ENCODE measurements at places on chromosomes 1 and 21.

DNA sequence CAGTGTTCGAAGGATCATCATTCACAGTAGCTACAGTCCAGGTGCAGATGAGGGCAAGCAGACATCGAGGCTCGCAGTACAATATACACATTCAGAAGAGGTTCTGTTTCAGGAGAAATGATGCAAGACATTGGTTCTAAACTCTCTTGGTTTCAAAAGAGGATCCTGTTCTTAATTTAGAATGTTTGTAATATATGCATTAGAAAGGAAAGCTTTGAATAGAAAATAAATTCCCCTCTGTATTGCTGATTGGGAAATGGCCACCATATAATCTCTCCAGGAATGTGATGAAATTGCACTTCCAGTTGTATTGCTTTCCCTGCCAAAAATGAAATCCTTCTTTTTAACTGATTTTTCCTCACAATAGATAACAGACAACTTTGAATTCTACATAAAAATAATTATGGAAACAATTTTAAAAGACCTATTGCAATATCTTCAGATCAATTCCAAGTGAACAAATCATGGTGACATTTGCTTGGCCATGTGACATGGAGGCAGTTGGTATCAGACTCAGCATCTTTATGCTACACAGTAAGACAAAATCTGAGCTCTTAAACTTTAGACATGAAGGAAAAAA lies 27.6 kb upstream of the SIPA1L2 start:
- DNase-seq = no peak

- no peak for DNase-seq
Observed at GRCh38 chr1:227561241-227561907, 2.0 kb upstream of the ZNF678 start.

DNA sequence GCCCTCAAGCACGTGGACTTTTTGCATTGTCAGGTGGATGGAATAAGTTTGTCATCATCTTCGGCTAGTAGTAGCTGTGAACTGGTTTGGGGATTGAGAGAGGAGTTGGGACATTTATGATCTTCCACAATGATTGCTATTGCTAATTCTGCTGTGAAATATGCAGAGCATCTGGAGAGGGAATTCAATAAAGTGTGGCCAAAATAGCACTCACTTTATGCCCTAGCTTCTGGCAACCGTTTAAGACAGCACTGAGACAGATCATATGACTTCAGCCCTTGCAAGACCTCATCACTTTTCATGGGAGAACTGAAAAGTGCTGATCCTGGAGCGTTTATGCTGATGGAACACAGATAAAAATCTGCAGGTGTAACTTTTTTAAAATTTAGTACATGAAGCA lies 360.8 kb downstream of the GPATCH2 start:
- DNase-seq = no peak

- no peak for DNase-seq
Observed at GRCh38 chr1:184882957-184883815, 91.1 kb downstream of the NIBAN1 start.

GRCh38 chr1:176164014-176164678 lies 42.9 kb downstream of the COP1 start:
- DNase-seq = no peak

DNA sequence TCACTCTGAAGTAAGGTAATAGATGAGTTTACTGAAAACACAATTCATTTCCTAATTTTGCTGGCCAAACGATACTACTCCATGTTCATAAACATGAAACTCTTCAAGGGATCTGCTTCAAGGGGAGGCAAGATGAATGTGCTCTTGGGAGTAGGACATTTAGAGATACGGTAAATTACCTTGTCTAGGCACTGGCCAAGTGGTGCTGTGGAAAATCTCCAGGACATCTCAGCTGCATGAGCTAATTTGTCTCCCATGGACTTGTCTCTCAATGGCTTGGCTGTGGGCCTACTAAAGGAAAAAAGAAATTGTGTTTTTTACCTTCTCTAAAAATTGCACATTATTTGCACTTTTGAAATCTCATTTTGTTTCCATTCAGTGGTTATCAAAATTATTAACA lies 780.6 kb downstream of the LTN1 start:
- DNase-seq = no peak

GRCh38 chr1:69697340-69697739 lies 129.6 kb downstream of the LRRC7 start:
- DNase-seq = no peak

DNA sequence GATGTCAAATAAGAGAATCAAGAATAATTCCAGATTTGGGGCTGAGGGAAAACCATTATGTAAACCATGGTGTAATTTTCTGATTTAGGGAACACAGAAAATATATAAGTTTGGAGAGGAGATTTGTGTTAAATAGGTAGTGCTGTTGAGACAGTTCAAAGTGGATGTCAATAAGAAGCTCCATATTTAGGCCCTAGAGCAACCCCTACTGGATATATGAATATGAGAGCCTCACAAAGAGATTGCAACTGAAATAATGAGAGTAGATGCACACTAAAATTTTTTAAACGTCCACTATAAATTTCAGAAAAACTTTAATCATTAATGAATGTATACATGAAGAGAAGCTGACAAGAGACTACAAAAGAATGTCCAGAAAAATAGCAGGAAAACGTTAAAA lies 1447.8 kb upstream of the PRMT6 start:
- peak; percentile 6 for DNase-seq

- no peak for DNase-seq
Observed at GRCh38 chr21:14548779-14549178, 2.7 kb upstream of the SAMSN1 start.

DNA sequence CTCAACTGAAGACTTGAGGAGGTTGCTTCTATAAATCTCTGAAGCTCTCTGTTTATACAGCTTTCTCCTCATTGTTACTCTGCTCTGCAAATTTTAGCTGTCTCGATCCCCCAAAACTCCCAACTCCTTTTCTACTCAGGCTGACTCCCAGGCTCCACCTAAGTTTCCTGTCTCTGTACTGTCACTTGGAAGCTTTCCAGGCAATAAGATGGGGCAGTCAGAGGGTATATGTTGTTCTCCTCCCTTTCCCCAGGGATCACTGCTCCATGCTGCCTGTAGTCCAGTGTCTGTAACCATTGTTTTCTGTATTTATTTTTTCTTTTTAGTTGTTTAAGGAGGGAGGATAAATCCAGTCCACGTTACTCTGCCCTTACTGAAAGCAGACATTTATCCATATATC lies 13.4 kb downstream of the TSNAX start:
- DNase-seq = no peak

DNA sequence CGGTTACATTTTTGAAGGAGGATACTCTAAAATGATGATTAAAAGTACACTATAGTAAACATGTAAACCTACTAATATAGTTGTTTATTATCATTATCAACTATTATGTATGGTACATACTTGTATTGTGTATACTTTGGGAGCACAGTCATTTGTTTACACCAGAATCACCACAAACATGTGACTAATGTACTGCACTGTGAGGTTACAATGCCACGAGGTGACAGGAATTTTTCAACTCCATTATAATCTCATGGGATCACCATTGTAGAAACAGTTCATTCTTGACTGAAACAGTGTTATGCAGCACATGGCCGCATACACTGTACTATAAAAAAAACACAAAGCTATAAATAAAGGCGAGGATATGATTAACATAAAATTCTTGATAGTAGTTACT lies 44.3 kb downstream of the GPATCH2 start:
- DNase-seq = no peak

- no peak for DNase-seq
Observed at GRCh38 chr21:28160378-28160777, 832.3 kb downstream of the LTN1 start.

GRCh38 chr1:44212355-44213221 lies 683 bp upstream of the DMAP1 start:
- DNase-seq = no peak

GRCh38 chr1:211135342-211135950 lies 1.5 kb upstream of the KCNH1 start:
- peak; percentile 81 for DNase-seq

DNA sequence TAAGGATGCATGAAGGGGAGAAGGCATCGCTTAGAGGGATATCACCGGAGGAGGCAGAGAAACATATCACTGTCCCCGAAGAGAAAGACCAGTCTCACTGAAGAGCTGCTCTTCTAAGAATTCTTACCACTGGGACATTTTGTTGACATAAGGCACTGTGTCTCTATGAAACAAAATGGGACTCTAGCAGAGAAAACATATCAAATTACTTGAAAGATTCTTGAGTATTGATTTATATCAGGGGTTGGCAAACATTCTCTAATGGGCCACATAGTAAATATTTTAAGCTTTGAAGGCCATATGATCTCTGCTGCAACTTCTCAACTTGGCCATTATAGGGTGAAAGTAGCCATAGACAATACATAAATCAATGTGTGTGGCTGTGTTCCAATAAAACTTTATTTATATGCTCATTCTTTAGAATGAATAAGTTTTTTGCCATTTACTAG lies 41.0 kb upstream of the GREM2 start:
- peak; percentile 77 for DNase-seq

DNA sequence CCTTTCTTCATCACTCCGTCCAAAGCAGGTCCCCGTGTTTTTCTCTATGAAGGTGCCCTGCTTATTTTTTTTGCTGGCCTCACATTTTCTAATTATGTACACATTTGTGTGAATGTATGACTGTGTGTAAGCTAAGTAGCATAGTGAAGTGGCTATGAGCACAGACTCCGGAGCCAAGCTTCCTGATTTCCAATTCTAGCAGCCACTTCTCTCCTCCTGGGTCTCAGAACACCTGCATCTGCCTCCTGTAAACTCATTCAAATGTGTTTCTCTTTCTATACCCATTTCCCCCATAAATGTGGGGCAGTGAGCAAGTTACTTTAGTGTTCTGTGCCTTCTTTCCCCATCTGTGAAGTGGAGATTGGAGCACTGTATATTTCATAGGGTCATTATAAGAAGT lies 2.1 kb downstream of the SLAMF6 start:
- DNase-seq = no peak

- DNase-seq = no peak
Observed at GRCh38 chr1:28521502-28522164, 15.8 kb downstream of the RCC1 start.

DNA sequence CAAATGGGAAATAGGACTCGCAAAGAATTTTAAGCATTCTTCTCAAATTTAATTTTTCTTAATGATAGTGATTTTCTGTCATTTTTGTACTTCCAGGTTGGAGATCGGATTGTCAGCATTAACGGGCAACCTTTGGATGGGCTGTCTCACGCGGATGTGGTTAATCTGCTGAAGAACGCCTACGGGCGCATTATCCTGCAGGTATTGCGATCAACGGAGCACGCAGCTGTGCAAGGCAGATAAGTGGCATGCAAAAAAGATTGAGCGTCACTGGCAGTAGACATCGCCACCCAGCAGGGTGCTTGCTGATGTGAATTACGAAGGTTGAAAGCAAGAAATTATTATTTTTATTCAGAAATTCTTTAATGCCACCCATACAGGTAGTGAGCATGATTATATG lies 65.9 kb upstream of the L1TD1 start:
- DNase-seq = no peak

GRCh38 chr1:228141226-228142044 lies 1.4 kb downstream of the GUK1 start:
- DNase-seq = no peak

DNA sequence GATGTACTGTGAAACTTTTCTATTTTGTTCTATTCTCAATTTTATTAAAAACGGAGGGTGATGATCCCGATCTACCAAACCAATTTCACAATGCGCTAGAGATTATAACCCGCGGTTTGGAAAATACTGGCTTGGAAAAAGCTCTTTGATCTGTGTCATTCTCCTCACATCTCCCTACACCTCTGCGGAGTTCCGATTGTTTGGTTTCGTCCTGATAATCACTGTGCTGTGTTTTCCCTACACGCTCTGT lies 536 bp upstream of the ABCD3 start:
- DNase-seq = no peak

DNA sequence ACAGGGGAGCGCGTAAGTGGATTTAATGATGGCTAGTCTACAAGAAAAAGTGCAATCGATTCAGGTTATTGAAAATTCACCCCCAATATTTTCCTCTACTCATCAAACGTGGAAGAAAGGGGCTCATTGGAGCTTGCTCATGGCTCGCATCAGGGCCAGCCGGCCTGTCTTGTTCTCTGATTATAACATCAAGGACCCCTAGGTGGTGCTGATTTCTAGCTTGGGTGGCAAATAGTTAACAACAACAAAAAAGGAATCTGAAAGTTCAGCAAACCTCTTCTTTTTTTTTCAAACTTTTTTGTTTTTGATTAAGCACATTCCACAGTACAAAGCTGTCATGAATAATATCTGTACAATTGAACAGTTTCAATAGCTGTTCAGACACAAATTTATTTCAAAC lies 35.8 kb upstream of the SOD1 start:
- no peak for DNase-seq

- no peak for DNase-seq
Observed at GRCh38 chr1:186272486-186272885, 102.6 kb downstream of the TPR start.

- DNase-seq = peak; percentile 48
Observed at GRCh38 chr1:9069326-9070100, at the start of gene SLC2A5. TSS of gene SLC2A5 (minus strand) at chr1:9069635. CDS start at chr1:9069536, 99 bp downstream.

DNA sequence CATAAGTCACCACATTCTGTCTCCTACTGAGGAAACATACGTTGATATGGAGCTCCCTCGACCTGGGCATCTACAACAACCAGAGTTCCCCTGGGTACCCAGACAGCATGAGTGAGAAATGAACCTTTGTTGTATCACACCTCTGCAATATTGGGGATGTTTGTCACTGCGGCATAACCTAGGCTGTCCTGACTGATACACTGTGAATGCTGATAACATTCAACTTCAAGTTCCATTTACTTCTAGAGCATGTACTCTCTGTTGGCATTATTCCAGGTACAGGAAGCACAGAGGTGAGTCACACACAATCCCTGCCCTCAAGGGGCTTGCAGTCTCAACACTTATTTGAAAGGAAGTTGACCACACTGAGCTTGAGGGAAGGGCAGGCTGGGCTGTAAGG lies 65.6 kb downstream of the HTR6 start:
- no peak for DNase-seq

DNA sequence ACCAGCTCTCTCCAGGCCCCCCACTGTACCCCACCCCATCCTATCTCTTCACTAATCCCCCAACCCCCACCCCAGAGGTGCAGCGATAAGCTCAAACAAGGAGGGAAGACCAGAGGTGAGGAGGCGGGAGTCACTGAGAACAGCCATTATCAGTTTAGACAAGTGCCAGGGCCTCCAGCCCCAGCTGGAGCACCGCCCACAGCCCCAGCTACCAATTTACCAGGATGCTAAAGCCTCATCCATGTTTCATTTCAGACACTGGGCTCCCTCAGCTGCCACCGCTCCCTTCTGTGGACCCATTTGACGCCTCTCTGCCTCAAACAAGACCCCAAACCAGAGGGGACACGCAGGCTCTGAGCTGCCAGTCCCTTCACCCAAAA lies 80.6 kb downstream of the DISP3 start:
- DNase-seq = no peak

All from NCI-H510A treated with DMSO at 0.1 percent for 48 hours (cell line).